ENCODE measurements at places on chromosomes 6 and 20.

DNA sequence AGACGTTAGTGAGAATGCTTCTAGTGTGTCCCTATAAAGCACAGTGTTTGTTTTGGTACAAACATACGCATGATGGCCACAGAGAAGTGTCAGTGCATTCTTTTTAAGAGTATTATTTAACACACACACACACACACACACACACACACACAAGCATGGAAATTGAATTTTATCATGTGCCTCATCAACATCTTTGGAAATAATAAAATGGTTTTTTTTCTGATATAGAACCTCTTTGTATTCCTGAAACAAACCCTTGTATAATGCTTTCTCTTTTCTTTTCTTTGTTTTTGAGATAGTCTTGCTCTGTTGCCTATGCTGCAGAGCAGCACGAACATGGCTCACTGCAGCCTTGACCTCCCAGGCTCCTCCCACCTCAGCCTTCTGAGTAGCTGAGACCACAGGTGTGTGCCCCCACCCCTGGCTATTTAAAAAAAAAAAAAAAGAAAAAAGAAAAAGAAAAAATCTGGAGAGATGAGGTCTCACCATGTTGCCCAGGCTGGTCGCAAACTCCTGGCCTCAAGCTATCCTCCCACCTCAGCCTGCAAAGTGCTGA, 116.2 kb upstream of the SYNDIG1 start:
- no peak for DNase-seq

GRCh38 chr6:8064638-8065518, 689 bp upstream of the BLOC1S5 start:
- DNase-seq, result no peak

DNA sequence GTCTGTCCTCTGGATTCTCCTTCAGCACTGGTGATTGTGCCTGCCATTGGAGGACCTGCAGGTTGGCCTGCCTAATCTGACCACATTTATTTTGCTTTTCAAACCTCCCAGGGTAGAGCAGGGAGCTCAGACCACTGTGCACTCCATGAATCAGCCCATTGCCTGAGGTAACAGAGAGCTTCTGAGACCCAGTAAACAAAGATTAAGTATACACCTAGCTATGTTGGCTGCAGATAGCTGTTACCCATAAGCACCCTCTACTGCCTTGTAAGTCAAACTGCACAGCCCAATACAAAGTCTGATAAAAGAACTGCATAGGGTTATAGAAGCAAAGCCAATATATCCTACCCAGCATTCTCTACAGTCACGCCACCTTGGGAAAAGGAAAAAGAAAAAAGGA, 338.7 kb downstream of the HTR1B start:
- no peak for DNase-seq

GRCh38 chr6:167546611-167547327, 221.9 kb downstream of the TTLL2 start:
- DNase-seq, result no peak

GRCh38 chr6:119736296-119737021, 386.9 kb upstream of the MAN1A1 start:
- DNase-seq, result no peak

GRCh38 chr6:137698636-137699030, 168.4 kb upstream of the TNFAIP3 start:
- no peak for DNase-seq

DNA sequence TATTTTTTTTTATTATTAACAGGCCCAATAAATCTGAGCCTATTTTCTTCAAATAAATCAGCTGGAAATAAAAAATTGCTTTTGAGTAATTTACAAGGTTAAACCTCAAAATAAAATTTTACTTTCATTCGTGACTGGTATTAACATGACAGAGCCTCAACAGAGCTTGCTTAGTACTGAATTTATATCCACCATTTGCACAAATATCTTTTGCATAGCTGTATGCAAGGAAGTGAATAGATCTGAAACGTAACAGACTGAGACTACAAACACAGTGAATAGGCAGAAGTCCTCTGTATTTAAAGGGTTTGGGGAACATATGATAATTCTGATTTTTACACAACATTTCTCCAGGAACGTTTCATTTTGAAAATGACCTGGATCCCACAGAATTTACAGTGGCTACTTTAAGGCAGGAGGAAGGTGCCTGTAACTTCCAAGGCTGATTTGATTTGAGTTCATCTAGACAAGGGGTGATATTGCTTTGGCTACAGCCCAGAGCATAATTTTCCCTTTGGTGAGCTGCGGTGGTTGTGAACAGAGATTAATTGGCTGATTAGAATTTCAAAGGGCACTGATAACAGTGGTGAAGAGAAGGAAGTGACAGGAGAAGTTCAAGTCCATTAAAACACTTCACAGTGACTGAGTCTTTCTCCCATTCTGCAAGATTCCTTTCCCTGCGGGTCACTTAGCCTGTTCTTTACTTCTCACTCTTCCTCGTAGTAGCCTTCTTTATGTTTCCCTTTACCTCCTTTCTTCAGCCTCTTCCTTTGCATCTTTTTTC, 121.2 kb upstream of the SASH1 start:
- DNase-seq, result no peak

DNA sequence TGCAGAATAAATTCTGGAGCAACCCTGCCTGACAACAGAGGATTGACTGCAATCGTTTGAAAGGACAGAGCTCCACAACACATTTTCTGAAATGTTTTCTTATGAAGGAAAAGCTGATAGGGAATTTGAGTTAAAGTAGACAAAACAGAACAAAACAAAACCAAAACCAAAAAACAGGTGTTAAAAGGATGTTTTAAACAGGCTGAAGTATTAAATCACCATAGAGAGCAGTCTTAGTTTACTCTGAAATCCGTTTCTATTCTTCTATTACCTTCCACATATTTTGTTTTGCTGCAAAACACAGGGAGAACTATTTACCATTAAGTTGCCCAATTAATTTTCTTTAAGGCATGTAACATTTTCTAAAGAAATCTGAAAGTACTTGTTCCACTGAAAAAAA, 93.4 kb upstream of the MLIP start:
- no peak for DNase-seq

DNA sequence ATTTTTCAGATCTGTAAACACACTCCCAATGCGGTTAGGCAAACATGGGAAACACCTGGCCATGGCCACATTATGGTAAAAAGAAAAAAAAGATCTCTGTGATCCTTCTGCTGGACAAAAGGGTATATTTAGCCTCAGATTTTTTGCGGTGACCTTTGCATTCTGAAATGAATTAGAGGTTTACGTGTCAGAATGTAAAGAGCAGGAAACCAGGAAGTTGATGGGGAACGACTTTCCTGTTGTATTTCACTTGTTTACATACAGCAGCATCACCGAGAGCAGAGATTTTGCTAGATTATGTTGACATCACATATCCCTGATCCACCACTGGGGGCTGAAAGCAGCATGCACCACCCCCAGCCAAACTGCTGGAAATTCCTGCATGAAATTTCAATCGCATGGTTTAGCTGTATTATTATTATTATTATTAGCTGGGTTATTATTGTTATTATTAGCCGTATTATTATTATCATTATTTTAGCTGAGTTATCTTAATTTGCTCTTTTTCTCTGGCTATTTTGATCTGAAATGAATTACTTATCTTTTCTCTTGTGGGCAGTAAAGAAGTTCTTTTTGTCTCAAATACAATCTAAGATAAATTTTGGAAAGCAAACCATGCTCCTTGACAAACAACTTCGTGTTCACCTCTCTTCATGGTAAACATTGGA, 189.4 kb downstream of the ZFP64 start:
- DNase-seq, result no peak

- DNase-seq, result no peak
Measured at GRCh38 chr20:52150440-52151258, 40.9 kb downstream of the ZFP64 start.
